ENCODE measurements at places on chromosomes 16 and 17.

- no peak for DNase-seq
Observed at GRCh38 chr16:54447576-54448440, 161.2 kb upstream of the IRX3 start.

GRCh38 chr17:56325313-56326000, 172.2 kb downstream of the ANKFN1 start:
- no peak for DNase-seq

DNA sequence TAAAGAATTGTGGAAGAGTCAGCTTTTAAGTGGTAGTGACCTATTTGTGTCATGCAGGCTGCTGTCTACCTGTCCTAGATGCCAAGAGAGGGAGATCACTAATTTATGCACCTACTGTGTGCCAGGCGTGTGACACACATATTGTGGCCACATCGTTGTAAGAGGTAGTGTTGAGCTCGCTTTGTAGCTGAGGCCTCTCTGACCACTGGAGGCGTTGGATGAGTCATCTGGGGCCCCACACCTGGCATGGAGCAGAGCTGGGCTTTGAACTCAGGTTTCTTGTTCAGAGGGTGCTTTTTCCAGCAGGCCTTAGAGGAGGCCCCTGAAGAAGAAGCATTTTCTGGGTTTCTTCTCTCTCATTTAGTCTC, 52.3 kb upstream of the LGALS9 start:
- DNase-seq: no peak

DNA sequence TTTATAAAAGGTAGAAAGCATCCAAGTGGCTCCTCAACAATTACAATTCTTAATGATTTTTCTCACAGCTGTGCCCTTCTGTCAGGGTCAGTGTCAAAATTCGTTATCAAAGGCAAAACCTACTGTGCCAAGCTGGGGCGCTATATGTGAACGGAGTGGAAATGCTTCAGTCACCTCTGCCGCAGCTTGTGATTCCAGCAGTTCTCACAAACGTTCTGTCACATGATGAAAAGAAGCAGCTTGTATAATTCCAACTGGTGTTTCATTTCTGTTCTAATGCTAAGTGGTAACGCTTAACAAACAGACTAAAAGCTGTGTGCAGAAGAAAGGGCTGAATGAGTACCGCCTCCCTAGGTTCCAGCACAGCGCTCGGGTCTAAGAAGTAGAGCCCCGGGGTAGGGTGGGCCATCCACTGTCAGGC, 14.2 kb downstream of the PLD6 start:
- no peak for DNase-seq

GRCh38 chr16:10385725-10386516, at the start of gene ATF7IP2:
ATF7IP2 (plus strand) TSS chr16:10386061; CDS start chr16:10430621, 44,560 bp downstream.
- no peak for DNase-seq

DNA sequence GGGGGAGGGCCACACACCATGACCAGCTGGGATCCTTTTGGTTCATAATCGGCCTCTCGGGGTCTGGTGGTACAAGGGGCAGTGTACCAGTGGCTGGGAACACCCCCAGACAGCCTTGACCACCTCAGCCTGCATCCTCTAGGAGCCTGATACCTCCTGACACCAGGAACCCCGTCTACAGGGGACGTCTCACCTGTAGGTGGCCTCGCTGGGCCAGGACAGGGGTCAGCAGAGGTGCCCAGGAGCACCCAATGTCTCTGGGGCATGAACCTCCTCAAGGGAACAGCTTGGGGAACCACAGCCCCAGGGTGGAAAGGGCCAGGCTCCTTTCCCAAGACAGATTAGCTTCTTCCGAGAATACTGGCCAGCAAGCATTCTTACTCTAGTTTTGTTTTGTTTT, 2.5 kb upstream of the METRNL start:
- no peak for DNase-seq

DNA sequence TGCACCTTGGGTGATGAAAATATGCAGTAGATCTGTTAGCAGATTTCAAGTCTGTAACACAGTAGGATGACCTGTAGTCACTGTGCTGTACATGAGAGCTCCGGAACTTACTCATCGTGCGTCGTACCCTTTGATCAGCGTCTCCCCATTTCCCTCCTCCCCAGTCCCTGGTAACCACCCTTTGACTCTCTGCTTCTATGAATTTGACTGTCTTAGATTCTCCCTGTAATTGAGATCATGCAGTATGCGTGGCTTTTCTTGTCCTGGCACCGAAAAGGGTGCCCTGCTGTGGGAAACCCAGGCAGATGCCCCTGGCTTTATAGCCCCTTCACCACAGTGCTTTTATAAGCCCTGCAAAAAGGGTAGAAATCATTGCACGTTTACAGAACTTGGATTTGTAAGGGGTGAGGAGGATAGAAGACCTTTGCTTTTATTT, 20.5 kb downstream of the CLEC16A start:
- DNase-seq: no peak

DNA sequence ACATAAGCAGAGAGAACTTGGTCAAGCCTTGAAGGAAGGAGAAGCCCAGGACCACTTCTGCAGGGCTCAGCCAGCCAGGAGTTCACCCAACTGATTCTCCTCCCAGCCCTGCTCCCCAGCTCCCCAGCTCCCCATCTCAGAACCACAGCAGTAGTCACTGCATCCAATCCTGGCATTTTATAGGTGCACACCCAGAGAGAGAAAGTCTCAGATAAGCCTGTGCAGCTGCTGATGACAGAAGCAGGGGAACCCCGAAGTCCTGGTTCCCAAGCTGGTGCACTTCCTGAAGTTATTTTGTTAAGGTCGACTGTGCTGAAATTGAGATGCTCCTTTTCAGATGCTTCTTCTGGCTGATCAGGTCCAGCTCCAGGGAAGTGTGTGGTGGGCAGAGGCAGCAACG, 6.6 kb downstream of the RNF112 start:
- no peak for DNase-seq

DNA sequence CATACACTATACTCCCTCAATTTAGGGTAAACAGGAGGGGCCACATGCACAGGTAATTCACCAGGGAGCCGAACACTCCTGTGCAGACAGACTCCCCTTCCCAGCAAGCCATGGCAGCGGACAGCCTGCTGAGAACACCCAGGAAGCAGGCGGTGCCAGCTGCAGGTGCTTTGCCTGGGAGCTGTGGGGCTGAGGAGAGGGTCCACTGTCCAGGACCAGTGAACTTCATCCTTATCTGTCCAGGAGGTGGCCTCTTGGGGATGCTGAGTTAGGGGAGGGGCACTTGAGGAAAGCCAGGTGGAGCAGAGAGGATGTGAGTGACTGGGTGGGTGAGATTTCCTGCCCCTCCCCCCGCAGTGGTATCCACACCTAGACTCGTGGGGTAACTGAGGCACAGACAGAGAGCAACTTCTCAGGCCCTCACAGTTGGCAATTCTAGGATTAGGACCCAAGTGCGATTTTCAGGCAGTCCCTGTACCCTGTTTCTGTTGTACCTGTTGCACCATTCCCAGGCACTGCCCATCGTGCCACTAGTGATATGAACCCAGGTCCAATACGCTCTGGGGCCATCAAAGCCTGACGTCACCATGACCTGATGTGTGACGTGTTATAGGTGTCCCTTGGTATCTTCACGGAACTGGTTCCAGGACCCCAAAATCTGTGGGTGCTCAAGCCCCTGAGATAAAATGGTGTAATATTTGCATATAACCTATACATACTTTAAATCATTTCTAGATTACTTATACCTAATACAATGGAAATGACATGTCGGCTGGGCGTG, 1.2 kb downstream of the GRN start:
- DNase-seq: no peak

GRCh38 chr16:64409783-64410210, 712.1 kb downstream of the CDH11 start:
- no peak for DNase-seq

DNA sequence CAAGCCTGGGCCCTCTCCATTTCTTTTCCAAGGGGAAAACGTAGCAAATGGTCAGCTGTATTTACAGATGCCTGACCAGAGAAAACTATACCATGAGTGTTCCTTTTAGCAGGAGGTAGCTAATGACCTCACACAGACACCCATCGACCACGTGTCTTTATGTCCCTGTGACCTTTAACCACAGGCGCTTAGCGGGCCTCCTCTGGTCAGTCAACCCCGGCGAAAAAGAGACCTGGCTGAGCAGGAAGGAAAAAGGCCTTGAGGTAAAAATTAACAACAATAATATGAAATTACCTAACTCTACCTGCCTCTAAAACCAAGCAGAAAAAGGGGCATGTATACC, 9.1 kb downstream of the NUDT16L1 start:
- no peak for DNase-seq

- DNase-seq: no peak
Observed at GRCh38 chr16:17228048-17228707, 242.6 kb downstream of the XYLT1 start.

- no peak for DNase-seq
Observed at GRCh38 chr17:77688369-77688768, 270.1 kb upstream of the TNRC6C start.

GRCh38 chr17:16463358-16464302, 28.4 kb downstream of the LRRC75A start:
- no peak for DNase-seq

DNA sequence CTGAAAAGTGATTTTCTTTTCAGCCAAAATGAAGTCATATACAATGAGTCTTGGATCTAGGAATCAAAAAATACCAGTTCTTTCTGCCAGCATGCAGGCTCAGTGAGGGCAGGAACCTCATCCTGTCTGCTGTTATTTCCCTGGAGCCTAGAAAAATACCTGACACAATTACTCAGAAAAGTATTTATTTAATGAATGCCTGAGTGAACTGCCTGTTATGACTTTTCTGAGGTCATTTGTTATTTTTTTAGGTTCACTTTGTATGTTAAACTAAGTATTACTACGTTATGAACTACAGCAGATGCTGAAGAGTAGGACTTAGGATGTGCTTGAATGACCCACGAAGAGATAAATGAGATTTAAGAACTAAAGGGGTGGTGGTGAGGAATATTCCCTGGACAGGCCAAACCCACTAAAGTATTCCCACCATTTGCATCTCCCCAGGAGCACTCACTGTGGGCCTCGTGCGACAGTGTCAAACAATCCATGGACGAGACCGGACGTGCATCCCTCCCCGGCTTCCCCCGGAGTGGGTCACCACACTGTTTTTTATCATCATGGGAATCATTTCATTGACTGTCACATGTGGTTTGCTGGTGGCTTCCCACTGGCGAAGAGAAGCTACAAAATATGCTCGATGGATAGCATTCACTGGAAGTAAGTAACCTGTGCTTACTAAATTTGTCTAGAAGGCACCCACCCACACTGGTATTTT, 17.1 kb upstream of the VWA3A start:
- no peak for DNase-seq

GRCh38 chr16:82783933-82784572, 157.3 kb downstream of the CDH13 start:
- DNase-seq: no peak

- no peak for DNase-seq
Observed at GRCh38 chr17:56222255-56222654, 69.0 kb downstream of the ANKFN1 start.

- DNase-seq: no peak
Observed at GRCh38 chr17:13609941-13610340, 8.2 kb upstream of the HS3ST3A1 start.

DNA sequence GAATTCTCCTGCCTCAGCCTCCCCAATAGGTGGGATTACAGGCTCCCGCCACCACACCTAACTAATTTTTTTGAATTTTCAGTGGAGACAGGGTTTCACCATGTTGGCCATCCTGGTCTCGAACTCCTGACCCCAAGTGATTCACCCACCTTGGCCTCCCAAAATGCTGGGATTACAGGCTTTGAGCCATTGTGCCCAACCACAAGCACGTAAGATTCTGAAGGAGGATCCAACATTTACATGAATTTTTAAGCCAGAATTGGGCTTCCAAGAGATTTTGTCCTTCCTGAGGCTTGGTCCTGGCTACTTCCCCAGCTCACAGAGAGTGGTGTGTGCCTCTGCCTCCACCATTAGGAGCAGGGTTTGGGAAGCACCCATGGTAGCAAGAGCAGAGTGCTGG, 11.1 kb downstream of the G6PC3 start:
- DNase-seq: no peak

GRCh38 chr16:17691899-17692176, 221.1 kb upstream of the XYLT1 start:
- DNase-seq: no peak

DNA sequence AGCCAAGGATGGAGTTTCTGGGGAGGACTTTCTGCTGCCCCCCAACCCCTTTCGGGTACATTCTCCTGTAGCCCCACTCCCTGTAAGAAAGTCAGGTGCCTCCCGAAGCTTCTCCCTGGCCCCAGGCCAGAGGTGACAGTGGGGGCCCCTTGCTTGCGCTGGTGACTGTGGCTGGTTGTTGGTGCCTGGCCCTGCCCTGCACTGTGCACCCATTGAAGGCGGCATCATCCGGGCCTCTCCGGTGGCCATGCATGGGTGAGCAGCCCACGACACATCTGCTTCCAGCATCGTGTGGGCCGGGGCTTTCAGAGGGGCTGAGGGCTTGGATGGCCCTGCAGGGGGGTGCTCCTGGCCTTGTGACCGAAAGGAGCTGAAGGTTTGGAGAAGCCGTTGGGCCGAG, 297.0 kb downstream of the SEC14L1 start:
- no peak for DNase-seq

GRCh38 chr17:22270381-22270780, 578.1 kb downstream of the KCNJ18 start:
- no peak for DNase-seq

DNA sequence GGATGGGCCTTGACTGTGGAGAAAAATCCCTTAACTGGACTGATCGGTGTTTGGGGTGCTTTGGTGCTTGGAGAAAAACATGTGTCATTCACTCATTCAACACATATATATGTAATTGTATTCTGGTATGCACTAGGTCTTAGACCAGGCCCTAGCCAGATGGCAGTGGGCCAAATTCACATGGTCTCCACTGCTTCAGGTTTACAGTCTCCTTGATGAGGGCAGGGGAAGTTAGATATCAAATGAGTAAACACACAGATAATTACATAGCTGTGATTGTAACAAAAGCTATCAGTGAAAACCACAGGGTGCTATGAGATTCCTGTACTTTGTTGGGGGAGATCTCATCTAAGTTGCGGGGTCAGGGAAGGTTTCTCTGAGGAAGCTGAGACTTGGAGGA, 78.8 kb downstream of the WWP2 start:
- DNase-seq: no peak

DNA sequence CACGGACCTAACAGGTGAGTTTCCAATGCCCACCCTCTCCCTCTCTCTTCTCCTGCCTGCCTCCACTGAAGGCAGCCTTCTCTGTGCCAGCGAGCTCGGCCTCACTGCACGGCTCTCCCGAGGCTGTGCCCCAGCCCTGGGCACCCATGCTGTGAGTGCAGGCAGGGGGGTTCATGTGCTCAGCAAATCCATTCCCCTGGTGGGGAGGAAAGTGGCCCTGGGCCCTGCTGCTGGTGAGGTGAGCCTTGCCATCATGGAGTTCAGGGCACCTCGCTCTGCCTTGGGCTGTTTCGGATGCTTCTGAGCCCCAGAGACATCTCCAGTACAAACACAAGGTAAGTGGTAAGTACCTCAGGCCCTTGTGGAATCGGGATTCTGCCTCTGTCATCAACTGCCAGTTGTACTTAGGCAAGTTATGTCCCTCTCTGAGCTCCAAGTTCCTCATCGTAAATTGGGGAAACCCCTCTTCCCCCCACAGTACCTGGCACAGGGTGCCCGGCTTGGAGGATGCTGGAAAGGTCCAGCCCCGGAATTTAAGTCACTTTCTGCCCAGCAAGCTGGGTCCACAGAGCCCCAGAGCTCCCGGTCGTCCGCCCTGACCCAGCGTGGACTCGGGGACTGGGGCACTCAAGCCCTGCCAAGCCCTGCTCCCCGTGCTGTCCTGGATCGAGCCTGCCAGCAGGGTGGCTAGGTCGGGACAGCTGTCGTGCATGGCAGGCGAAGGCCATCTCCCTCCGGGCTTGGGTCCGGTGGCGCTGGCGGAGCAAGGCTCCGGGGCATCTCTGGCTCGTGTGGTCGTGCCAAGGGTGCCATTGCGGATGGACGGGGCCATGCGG, 684 bp upstream of the NUDT16L1 start:
- no peak for DNase-seq
